ENCODE measurements at places on chromosomes 7 and 10.

GRCh38 chr7:6020371-6021286 is 10.5 kb upstream of the ANKRD61 start:
- DNase-seq: no peak

DNA sequence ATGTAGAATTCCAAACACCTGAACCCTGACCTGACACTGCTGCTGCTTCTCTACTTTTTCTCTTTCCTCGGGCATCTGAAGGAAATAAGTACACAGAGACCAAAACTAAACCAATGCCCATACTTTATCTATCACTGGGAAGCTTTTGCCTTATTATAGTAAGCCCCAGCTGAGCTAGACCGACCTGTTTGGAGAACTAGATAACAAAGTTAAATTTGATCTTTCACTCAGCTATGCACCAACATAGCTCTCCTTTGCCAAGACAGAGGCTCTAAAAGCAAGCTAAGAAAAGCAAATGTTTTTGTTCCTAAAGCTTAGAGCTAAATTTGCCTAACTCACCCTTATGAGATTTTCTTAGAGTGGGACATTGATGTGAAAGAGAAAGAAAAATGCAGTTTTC is 39.1 kb downstream of the NHLRC2 start:
- DNase-seq: no peak

- no peak for DNase-seq
These were observed 185.1 kb downstream of the ATRNL1 start for GRCh38 chr10:115278294-115278693.

DNA sequence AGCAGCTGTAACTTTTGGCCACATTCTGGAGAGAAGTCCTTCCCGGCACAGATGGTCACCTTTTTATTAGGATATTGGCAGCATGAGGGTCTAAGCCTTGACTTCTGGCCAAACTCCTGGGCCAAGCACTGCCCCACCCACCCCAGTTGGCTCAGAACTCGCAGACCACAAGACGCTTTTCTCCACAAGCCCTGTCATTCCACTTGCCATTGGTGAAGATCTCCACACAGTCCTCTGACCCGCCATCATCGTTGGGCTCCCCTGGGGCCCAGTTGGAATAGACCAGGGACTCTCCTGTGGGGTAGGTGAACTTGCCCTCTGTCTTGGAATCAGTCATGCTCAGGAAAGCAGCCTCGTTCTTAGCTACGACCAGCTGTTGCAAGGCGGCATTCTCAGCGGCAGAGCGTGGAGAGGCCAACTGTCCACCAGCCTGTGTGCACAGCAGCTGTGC is 11.2 kb downstream of the SFTPD start:
- DNase-seq: no peak

GRCh38 chr7:135774284-135774683 is 25.7 kb upstream of the FAM180A start:
- DNase-seq: peak; percentile 86
